ENCODE measurements at places on chromosomes 7 and 10. TPM values are rescaled to one million over a fixed set of nuclear protein-coding genes. Genes with fewer than 3 reads are reported as not detected.

DNA sequence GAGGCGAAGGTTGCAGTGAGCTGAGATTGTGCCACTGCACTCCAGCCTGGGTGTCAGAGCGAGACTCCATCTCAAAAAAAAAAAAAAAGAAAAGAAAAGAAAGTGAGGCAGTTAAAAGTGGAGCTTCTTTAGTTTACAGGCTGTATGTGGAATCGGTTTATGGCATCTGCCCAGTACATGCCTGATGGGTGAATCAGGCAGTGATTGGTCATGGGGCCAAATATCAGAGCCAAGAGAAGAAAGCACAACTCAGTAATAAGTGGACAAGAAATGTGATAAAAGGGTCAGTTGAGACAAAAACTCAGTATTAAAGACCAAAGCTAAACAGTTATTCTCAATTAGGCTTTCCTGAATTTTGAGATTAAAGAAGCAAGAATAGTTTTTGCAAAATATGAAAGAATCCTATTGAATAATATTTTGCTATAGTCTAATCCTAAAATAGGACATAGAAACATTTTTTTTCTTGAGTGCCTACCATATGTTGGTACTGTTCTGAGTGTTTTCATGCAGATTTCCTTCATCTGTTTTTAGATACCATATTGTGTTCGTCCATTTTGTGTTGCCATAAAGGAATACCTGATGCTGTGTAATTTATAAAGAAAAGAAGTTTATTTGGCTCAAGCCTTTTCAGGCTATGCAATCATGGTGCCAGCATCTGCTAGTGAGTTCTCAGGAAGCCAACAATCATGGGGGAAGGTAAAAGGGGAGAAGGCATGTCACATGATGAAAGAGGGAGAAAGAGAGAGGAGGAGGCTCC is 14.4 kb downstream of the CDC14C start:
- DNase-seq = no peak

DNA sequence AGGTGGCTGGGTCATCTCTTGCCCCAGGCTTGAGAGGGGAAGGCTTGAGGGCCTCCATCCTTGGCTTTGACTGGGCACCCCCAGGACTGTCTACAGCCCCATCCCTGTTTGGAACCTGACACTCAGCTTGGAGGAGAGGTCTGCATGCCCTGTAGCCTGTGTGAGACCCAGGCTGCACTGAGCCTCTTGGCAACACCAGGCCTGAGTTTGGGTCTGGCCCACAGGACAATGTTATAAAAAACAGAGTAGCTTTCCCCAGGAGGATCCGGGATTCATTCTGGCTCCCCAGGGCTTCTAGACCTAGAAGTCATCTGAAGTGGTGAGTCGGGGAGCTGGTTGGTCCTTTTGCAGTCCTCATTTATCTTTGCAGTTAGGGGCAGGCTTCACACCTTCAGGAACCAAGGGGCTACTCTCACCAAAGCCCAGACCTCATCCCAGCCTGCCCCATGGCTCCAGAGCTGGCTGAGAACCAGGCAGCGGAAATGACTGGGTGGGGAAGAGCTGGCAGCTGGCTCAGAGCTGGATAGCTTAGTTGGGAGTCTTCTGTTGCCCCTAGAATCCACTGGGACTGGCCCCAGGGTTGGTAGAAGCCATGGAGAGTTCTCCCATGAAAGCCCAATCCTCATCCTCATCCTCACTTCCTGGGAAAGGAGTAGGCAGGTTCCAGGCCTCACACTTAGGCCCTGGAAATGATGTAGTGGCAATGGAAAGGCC is 68.8 kb downstream of the ADCYAP1R1 start:
- no peak for DNase-seq

DNA sequence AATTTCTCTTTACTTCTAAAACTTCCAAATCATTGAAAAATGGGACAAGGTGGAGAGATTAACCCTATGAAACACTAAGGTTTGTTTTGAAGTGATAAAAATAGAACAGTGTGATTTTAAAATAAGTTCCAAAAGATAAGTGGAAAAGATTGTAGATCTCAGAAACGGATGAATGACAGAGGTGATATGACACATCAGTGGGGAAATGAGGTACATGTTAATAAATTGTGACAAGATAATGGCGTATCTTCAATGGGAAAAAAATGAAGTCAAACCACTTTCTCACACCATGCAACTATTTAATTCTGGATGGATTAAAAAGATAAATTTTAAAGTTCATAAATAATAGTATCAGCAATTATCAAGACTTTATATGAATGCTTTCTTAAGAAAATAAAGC is 159.7 kb upstream of the VWC2 start:
- no peak for DNase-seq

- DNase-seq = no peak
Measured at GRCh38 chr7:84877943-84878570, 308.8 kb downstream of the SEMA3D start.

- no peak for DNase-seq
Measured at GRCh38 chr10:58892031-58892531, 284.4 kb upstream of the PHYHIPL start.

PRSS37 gene
- total RNA-seq = not detected

UPK3B gene
- total RNA-seq = 2.3 TPM

GRCh38 chr10:52313933-52314821 is at the start of gene DKK1:
DKK1 (plus strand) TSS chr10:52314281; CDS start chr10:52314435, 154 bp downstream.
- DNase-seq = peak; percentile 56

GRCh38 chr7:155190688-155191087 is 107.0 kb upstream of the INSIG1 start:
- peak; percentile 91 for DNase-seq

FGFR2 gene
- 40.2 TPM for total RNA-seq

- DNase-seq = no peak
Measured at GRCh38 chr10:124943301-124944092, 1.6 kb downstream of the ZRANB1 start.

- DNase-seq = no peak
Measured at GRCh38 chr7:47361746-47362215, 220.1 kb downstream of the TNS3 start.

TLX1 gene
- total RNA-seq = not detected

GRCh38 chr10:33669904-33670303 is 335.4 kb upstream of the NRP1 start:
- no peak for DNase-seq

CHST3 gene
- total RNA-seq = 3.5 TPM

DNA sequence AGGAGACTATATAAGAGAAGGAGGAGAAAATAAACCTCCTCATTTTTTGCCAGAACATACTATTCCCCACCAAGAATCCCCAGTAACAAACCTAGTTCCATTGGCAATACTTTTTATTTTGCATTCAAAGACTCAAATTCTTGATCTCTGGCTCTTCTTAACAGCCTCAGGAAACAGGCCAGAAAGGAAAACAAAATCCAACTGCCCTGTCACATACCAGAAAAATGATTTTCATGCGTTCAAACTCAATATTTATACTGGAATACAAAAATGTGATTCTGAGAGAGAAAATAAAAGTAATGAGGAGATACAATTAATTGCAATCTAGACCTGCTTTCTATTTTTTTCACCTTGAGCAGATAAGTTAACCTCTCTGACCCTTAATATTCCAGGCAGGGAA is 435.9 kb upstream of the AUTS2 start:
- DNase-seq = no peak

FKBP6 gene
- not detected for total RNA-seq

- DNase-seq = no peak
Measured at GRCh38 chr10:91901784-91902677, 7.3 kb downstream of the FGFBP3 start.

DNA sequence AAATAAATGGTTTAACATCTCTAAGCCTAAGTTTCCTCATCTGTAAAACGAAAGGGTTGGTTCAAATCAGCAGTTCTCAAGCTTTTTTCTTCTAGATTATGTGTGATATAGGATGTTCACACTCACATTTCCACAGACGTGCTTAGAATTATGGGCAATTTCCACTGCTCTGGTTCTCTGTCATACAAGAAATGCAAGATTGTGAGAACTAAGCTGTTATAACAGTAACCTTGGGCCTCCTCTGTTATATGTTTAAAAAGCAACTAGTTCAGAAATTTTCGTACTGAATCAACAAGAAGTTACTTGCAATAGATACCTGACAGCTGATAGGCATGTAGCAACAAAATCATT is 33.7 kb downstream of the ADD3 start:
- no peak for DNase-seq

IFIT5 gene
- 4.2 TPM for total RNA-seq

SP4 gene
- 3.0 TPM for total RNA-seq

SPDYE11 gene
- total RNA-seq = not detected

DNA sequence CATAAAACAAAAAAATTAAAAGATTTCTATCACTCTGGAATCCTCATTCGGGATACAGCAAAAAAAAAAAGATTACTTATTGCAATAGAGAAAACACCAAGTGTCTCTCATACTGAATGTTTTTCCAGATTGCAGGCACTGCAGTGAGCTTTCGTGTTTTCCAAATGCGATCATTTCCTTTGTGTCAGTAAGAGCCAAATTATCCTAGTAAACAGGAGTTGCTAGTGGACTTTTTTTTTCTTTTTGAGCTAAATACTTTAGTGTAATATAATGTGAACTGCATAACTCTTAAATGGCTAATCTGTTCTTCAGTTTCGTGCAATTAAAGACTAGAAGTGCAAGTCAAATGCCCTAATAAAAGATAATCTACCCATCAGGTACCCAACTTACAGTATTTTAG is 44.4 kb upstream of the TOMM7 start:
- DNase-seq = no peak

CYP2C19 gene
- 0.04 TPM for total RNA-seq

GRCh38 chr7:126803060-126803665 is 449.6 kb downstream of the GRM8 start:
- no peak for DNase-seq

GRCh38 chr10:123549761-123550454 is 116.2 kb upstream of the GPR26 start:
- no peak for DNase-seq

LAMB1 gene
- total RNA-seq = 107 TPM

DNA sequence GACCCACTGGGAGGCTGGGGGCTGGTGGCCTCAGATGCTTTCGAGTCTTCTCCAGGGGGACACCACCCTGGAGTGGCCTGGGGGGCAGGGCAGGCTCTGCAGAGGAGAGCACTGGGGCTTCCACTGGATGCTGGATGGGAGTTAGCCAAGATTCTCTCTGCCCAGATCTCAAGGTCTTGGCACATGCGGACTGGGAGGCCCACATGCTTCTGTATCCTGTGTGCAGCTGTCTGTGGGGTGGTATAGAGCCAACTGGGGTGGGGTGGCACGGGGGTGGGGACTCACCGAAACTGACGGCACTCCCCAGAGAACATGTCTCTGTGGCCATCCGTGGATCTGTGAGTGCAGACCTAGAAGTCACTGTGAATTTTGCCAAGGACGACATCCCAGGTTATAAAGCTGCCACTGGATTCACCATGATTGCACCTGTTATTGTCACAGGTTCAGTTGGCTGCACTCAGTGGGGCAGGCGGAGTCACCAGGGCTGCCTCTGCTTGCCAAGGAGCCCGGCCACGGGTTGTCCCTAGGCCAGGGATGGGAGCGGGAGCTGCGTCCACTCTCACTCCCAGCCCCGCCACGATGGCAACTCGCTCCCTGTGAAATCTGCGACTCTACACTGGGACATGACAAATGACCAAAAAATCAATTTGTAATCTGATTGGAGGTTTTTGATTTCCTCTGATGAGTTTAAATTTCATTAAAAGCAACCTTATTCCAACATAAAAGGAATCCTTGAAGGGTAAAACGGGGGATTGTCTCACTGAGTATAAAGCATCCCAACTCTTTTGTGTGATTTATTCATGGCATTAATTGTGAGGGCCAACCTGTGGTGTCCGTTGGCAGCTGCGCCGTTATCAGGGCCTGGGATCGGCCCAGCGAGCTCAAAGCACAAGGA is 131.3 kb downstream of the EBF3 start:
- DNase-seq = no peak

GRCh38 chr10:125083576-125083920 is 76.8 kb downstream of the CTBP2 start:
- peak; percentile 42 for DNase-seq

DNA sequence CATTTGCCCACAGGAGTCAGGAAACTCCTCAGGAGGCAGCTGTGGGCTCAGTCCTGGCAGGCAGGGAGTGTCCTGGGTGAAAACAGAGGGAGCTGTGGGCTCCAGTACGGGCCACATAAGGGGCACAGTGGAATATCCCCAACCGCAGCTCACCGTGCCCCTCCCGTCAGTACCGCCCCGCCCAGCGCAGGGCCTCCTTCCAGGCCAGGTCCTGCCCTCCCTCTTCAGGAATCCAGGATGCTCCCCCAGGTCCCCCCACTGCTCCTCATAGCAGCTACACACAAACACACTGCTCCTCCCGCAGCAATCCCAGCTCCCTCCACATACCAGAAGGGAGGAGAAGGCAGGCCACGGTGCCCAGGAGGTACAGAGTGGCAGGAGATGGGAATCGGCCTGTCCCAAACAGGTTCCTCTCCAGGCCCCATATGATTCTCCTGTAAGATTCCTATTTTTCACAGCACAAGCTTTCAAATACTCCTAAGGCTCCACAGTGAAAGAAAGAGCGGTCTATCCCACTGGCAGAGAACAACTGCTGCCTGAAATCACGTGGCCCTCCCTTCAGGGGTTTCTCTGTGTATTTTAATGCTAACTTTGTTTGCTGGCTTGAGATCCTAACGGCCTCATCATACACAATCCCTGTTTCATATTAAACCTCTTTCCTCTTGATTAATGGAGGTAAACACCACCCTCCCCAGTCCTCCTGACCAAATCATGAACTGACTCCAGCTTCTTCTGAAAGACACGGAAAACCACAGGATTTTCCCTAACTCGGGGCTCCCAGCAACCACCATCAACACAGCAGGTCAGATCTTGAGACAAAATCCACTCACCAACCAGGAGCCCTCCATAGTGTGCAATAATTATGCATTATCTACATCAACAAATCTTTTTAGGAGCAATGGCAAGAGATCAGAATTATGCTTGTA is 178.7 kb downstream of the TNS3 start:
- DNase-seq = no peak

C10orf105 gene
- 0.06 TPM for total RNA-seq

DNA sequence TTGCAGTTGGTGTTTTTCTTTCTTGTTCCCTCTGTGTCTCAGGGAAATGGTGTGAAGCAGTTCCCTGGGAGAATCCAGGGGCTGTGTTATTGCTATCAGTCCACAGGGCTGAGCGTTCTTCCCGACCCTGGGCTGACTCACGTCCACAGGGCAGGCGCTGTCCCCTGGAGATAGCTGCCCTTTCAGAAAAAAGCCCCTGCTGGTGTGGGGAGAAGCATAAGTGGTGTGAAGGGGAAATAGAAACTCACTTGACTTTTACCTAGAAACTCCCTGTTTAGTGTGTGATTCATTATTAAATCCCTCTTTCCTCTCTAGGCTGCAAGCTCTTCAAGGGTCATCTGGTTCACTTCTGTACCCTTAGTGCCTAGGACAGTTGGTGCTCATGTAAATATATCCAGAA is 63.3 kb upstream of the SMNDC1 start:
- no peak for DNase-seq

DNA sequence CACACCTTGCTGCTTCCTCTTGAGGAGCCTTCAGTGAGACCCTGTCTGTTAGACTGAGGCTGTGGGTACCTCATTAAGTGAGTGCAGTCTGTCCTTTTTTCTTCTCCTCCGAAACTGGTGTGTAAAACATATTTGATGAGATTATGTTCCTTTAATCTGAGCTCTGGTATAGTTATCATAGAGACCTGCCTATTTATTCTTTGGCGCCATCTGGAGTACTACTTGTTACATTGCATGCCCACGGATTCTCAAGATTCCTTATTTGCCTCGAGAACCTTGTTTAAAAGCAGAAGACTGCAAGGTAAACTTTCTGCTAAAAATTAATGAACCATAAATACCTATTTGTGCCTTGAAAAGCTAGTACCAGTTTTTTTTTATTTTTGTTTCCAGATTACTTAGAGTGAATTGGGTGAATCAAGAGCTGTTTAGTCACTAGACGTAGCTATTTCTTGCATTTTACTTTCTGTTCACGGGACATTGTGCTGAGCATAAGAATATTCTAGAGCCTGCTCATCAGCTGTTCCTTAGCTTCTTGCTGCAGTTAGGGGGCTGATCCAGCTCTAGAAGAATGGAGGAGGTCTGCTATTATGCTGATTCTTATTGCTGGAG is 16.9 kb upstream of the STMP1 start:
- no peak for DNase-seq

VWC2 gene
- total RNA-seq = under 0.01 TPM
